ENCODE measurements at places on chromosomes 2 and 18.

DNA sequence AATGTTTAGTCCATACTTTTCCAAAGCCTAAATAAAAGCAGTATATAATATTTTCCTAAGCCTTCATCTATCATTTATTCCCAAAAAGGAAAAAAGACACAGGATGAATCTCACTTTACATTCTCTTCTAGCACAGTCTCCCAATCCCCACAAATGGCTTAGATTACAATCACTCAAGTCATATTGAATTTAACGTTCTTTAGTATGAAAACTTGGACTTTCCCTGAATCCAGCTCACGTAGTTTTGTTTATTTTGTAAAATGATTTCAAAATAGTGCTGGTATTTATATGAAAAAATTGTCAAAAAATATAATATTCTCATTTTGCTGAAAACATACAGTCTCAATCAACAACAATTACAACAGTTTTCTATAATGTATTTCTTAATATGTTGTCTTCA, 137.7 kb upstream of the CCDC150 start:
- no peak for DNase-seq

DNA sequence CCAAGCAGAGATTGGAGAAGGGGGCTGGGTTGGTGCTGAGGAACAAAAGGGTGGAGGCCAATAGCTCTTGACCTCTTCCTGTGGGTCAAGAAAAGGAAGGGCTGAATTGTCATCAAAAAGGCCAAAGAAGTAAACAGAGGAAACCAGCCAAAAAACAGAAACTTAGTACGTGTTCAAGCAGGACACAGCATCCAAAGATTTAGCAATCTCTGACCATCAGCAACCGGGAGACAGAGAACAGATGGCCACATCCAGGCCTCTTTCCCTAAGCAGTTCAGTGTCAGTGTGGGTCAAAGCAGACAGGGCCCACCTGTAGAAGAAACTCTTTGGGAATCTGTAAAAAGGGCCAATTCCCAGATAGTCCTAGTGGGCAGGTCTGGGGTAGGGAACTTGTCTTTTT, 2.9 kb downstream of the DNPEP start:
- no peak for DNase-seq

DNA sequence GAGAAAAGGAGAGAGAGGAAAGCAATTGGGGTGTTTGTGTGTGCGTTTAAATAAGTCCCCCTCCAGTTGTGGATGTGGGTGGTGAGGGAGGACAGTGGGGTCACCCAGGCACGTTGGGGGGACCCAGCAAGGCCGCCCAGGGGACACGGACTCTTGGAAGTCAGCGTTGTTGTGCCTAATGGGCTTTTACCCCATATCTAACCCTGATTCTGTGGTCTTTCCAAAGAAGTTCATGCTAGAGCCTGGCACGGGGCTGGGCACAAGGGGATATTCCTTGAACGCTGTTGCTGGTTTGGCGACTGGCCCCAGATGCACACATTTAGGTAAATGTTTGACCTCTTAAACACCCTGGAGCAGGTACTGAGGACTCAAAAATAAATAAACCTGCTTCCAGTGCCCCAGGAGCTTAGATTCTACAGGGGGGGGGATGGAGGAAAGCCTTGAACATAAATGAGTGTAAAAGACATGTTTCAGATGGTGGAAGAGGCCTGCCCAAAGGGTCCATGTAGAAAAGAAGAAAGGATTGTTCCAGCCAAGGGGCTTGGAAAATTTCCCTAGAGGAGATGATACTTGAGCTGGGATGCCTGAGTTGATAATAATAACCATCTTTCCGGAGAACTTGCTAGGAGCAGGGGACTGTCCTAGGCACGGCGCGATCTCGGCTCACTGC, 97.7 kb upstream of the SIX3 start:
- DNase-seq, result no peak

GRCh38 chr2:160582081-160582480, 88.5 kb upstream of the RBMS1 start:
- no peak for DNase-seq

- DNase-seq, result no peak
These were observed 101.8 kb downstream of the TRIB2 start for GRCh38 chr2:12818416-12819102.

DNA sequence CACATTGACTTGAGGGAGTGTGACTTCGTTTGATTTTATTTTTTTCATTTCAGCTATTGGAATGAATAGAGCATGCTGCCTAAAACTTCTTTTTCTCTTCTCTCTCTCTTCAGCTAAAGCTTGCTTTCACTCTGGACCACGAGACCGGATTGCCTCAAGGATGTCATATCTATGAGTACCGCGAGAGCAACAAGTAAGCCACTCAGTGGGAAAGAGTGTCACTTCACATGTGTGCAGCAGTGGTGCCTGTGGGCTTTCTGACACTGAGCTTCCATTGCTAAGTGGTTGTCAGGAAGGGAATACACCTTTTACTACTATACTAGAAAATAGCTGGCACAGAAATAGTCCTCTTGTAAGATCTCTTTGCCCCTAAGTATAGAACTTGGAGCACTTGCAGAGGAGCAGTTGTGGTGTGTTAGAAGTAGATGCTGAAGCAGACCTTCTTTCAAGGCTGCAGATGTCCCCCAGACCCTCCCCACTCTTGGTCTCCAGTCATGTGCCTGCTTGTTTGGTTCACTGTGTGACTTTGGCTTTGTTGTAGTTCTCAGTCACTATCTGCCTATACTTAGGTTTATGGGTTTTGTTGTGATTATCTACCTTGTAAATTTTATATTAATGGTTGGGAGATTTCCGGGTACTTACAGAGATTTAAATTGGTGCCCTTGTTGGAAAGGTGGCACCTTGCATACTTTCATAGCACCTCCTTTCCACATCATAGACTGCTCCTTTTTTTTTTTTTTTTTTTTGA, 78.5 kb upstream of the ALPP start:
- DNase-seq, result no peak

- DNase-seq, result no peak
These were observed 94.5 kb upstream of the CCDC150 start for GRCh38 chr2:196544906-196545433.

DNA sequence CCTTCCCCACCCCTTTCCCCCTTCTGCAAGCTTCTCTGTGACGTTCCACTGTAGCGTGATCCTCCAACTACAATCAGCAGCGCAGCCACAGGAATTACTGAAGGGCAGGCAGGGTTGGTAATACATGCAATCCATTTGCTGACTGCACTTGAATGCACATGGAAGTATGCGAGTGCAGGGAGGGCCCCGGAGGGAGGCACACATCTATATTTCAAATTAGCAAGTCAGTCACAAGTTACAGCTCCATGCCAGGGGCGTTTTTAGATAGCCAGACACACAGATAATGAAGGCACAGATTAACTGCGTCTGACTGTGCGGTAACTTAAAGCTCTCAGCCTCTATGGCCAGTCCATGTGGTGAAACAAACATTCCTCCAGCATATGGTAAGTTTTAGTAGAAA, 209.2 kb upstream of the GATA6 start:
- DNase-seq, result no peak

- peak; percentile 7 for DNase-seq
These were observed 74.5 kb upstream of the YPEL5 start for GRCh38 chr2:30072250-30072842.

GRCh38 chr2:43105586-43106558, 120.5 kb downstream of the ZFP36L2 start:
- DNase-seq, result no peak

- DNase-seq, result no peak
These were observed 327.0 kb upstream of the ZC3H15 start for GRCh38 chr2:186159101-186159500.

GRCh38 chr2:195498839-195499490, 158.1 kb upstream of the SLC39A10 start:
- DNase-seq, result no peak

GRCh38 chr18:59672235-59672711, 24.9 kb downstream of the CCBE1 start:
- no peak for DNase-seq

- DNase-seq, result no peak
These were observed 13.9 kb downstream of the SPATS2L start for GRCh38 chr2:200320344-200320743.

DNA sequence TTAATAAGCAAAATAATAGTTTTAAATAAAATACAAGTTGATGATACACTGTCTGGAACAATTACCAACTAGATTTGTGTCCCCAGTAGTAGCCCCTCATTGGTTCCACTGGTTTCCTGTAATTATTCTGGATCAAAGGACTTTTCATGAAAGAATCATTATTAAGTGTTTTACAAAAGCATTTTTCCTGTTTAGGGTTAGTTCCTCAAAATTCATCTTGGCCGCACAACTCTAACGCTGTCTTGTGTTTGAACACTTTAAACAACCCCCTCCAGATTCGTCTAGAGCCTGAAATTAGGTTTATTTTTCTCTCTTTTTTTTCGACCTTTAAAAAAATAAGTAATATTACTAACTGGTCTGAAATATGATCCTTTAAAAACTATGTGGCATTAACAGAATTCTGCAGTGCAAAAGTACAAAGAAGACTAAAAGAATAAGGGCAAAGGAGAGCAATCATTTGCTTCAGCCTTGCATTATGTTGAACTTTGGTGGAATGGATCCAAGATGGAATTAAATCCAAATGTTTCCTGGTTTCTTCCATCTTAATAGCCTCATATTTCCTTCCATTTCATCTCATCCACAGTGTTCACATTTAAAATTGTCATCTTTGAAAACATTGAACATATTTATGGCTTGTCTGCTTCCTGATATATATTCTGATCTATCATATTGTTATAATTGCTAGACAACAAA, 678.4 kb downstream of the IRS1 start:
- no peak for DNase-seq

DNA sequence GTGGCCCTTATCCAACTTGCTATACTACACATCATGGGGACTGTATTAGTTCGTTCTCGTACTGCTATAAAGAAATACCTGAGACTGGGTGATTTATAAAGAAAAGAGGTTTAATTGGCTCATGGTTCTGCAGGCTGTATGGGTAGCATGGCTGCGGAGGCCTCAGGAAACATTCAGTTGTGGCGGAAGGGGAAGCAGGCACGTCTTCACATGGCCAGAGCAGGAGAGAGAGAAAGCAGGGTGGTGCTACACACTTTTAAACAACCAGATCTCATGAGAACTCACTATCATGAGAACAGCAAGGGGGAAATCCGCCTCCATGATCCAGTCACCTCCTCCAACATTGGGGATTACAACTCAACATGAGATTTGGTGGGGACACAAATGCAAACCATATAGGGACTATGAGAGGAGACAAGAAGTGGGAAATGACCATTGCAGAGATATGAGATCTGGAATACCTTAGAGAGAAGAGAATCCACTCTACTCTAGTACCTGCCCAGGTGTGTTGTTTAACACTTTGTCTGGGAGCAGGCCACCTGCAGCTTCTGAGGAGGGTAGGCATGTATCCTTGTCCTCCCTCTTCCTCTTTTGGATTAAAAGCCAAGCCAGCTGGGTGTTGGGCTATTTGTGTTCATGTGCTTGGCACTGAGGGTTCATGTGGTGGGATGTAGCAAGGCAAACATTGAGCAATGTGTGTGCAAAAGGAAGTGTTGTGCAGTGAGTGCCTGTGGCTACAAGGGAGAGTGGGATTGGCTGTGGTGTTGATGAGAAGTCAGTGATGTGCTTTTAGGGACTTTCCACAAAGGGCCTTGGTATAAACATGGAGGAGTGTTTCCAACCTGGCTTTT, 22.8 kb downstream of the TTLL4 start:
- no peak for DNase-seq

DNA sequence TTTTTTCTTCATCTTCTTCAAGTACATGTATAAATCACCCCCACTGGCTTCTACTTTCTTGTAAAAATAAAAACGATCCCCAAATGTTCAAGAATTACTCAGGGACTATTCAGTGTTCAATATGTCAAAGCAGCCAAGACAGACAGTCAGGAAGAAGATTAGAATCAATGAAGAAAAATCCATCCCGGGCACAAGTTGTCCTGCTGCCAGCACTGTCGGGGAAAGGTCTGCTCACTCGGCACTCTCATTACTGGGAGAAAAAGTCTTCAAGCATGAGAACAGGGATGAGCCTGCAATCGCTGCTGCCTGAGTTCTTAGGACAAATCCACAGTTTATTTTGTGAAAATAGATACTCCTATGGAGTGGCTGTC, 482.8 kb upstream of the KLHL29 start:
- no peak for DNase-seq

GRCh38 chr18:75003039-75003438, 205.9 kb downstream of the PTGR3 start:
- DNase-seq, result no peak

GRCh38 chr18:56235481-56236013, 402.8 kb downstream of the TXNL1 start:
- DNase-seq, result no peak

DNA sequence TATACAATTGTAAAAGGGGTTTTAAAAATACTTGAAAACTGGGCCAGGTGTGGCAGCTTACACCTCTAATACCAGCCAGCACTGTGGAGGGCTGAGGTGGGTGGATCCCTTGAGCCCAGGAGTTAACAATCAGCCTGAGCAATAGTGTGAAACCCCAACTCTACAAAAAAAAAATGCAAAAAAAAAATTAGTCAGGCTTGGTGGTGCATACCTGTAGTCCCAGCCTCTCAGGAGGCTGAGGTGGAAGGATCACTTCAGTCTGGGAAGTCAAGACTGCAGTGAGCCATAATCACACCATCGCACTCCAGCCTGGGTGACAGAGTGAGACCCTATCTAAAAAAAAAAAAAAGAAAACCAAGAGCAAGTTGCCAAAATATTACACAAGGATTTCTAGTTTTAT, 182.7 kb downstream of the UBE2E3 start:
- no peak for DNase-seq

GRCh38 chr2:235611349-235611748, 117.5 kb downstream of the AGAP1 start:
- no peak for DNase-seq

DNA sequence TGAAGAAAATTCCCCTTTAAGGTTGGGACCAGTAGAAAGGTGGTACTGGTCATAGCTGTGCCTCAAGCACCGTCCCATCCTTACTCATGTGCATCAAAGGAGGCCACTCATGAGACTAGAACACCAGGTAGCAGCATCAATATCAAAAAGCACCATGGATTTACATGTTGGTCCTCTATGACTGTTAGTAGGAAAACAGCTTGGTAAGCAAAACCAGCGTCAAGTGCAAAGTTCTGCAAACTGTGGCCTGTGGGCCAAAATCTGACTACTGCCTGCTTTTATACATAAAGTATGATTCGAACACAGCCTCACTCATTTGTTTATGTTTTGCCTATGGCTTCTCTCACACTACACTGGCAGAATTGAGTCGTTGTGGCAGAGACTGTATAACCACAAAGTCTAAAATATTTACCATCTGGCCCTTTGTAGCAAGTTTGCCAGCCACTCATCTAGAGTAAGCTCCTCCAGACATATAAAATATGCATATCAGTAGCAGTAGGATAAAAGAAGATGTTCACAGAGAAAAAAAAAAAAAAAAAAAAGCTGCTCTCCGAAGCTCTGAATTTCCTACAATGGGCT, 119.7 kb upstream of the CTNNA2 start:
- DNase-seq, result no peak

Data from amygdala (tissue), 56 donors.